ENCODE measurements at places on chromosomes 3 and 15.

DNA sequence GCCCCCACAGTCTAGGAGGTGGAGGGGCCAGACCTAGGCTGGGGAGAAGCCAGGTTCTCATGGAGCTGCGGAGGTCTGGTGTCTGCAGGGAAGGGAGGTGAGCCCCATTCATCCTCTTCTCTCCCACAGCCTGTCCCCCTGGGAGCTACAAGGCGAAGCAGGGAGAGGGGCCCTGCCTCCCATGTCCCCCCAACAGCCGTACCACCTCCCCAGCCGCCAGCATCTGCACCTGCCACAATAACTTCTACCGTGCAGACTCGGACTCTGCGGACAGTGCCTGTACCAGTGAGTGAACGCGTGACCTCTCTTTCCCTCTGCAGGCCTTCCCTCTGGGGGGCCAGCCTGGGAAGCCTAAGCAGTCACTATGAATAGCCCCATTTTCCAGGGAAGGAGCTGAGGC, 14.1 kb downstream of the EPHB3 start:
- no peak for DNase-seq

DNA sequence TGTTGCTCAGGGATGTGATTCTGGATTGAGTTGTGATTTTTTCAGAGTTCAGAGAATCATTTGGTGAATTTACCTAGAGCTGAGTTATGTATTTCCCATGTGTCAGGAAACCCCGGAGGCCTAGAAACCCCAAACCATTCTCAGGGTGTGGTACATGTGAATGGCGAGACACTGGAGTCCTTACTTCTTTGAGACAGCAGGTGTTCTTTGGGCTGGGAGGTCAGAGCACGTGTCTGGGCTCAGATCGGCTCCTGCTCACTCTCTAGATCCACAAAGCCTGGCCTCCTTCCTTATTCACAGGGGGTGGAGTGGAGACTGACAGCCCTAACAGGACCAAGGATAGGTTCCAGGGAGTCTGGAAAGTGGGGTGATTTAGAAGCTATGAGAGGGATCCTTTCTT, 145.8 kb downstream of the CHDH start:
- DNase-seq: no peak

DNA sequence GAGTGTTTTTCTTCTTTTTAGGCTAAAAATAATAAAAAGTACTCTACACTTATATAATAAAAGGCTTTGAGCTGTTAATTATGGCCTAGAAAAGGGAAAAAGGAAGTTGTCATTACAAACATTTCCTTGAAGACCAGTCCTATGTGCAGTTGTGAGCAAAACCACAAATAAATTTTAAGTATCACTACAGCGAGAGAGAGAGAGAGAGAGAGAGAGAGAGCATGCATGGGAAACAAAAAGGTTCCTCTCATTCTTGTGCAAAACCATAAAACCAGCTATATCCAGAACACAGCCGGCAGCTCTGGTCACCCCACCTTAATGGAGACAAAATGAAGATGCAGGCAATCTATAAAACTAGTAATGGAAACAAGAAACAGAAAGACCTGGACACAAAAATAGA, 33.6 kb downstream of the HEG1 start:
- DNase-seq: no peak

- no peak for DNase-seq
Measured at GRCh38 chr15:76056931-76057330, 2.9 kb upstream of the TMEM266 start.

GRCh38 chr3:31876331-31876730, 104.7 kb downstream of the OSBPL10 start:
- DNase-seq: no peak

GRCh38 chr3:107133891-107134290, 243.3 kb upstream of the CCDC54 start:
- no peak for DNase-seq

DNA sequence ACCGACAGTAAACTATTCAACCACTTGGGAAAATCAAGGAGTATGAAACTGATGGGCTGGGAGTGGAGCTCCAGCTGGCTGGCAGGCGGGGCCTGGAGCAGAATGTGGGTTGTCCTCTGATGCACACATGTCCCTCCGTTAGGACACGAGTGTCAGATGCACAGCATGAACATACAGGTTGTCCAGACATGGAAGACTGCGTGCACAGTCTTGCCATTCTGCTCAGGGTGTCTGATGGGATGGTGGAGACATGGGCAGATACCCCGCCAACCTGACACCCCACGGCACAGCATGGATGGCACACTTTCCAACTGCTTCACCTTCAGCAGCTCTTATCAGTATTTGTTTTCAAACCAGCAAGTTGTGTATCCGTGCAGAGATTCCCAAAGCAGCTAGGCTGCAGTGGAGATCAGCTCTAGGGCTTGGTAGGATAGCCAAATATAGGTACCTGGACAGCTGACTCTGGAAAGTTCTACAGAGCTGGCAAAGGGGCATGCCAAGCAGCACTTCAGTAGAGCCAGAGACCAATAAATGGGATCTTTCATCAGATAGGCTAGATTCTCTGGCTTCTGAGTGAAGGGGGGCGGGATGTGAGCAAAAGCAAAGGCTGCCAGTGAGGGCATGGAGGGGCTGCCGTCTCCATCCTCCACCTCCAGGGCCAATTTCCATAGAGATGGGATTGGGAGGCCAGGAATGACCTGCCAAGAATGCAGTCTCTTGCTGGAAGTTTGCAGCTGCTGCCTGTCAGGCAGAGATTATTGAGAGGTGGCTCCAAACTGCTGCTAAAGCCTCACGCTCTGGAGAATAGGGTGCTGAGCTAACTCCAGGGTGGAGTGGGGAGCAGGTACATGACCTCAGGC, 47.2 kb upstream of the KY start:
- DNase-seq: no peak

DNA sequence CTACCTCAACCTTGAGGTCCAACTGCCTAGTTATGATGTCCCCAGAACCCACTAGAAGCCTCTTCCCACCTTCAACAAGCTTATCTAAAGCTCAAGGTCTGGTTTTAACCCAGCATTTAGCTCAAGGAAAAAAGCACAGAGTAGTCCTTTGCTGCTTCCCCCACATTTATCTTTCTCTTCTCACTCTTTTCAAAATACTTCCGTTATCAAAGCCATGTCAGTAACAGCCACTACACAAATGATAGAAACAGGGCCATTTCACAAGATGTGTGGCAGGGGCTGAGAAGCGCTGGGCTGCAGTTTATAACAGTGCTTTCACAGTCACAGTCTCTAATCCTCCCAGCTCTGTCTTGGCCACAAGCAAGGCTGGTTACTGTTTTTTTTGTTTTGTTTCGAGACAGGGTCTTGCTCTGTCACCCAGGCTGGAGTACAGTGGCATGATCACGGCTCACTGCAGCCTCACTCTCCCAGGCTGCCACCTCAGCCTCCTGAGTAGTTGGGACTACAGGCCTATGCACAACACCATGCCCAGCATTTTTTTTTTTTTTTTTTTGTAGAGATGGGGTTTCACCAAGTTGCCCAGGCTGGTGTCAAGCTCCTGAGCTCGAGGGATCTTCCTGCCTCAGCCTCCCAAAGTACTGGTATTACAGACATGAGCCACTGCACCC, 218.8 kb downstream of the OSBPL10 start:
- no peak for DNase-seq

DNA sequence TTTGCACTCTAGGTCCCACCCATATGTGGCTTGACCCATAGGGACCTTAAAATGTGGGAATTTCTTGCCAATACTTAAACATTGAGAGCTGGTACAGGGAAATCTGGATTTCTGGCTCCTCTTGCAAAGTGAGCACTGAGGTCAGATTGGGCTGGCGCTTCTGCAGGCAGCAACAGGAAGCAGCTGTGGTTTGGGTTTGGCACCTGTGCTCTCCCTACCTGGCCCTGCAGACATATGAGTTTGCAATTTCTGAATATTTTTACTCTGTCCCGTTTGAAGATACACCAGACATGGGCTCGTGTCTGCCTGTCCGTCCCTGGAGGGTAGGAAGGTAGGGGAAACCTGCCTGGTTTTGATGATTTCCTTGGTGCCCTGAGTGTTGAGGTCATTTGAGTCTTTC, 74.8 kb upstream of the SEC13 start:
- peak; percentile 7 for DNase-seq

DNA sequence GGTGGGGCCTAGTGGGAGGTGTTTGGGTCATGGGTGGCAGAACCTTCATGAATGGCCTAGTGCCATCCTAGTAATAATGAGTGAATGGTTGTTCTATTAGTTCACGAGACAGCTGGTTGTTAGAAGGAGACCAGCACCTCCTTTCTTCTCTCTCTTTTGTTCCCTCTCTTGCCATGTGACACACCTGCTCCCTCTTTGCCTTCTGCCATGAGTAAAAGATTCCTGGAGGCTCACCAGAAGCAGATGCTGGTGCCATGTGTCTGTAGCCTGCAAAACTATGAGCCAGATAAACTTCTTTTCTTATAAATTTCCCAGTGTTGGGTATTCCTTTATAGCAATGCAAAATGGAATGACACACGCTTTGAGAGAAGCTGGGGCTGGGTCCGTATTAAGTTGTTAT, 89.0 kb upstream of the SLC4A7 start:
- no peak for DNase-seq

DNA sequence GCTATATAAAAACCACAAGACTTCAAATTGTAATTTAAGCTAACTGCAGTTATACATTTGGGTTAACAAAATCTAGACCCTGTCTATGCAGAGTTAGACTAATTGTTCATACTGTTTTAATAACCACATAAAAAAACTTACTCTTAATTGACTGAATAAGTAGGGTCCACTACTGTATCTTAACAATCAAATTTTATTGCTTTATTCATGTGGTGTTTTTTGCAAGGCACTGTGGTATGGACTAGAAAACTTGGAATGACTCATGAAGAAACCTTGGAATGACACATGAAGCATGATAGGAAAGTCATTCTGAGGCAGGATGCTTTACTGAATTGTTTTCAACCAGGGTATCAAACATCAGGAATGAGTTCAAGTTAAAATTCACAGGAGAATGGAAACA, 2.3 kb downstream of the SERP1 start:
- DNase-seq: no peak

DNA sequence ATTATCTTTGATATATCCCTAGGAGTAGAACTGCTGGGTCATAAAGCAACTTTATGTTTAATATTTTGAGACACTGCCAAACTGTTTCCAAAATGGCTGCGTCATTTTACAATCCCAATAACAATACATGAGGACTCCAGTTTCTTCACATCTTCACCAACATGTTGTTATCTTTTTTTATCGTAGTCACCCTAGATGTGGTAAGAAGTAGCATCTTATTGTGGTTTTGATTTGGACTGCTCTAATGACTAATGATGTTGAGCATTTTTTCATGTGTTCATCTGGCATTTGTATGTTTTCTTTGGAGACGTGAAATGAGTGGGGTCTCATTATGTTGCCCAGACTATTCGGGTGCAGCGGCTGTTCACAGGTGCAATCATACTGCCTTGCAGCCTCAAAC, 83.8 kb downstream of the MAP4 start:
- no peak for DNase-seq

GRCh38 chr15:25268166-25268565, 170.7 kb downstream of the UBE3A start:
- DNase-seq: no peak

DNA sequence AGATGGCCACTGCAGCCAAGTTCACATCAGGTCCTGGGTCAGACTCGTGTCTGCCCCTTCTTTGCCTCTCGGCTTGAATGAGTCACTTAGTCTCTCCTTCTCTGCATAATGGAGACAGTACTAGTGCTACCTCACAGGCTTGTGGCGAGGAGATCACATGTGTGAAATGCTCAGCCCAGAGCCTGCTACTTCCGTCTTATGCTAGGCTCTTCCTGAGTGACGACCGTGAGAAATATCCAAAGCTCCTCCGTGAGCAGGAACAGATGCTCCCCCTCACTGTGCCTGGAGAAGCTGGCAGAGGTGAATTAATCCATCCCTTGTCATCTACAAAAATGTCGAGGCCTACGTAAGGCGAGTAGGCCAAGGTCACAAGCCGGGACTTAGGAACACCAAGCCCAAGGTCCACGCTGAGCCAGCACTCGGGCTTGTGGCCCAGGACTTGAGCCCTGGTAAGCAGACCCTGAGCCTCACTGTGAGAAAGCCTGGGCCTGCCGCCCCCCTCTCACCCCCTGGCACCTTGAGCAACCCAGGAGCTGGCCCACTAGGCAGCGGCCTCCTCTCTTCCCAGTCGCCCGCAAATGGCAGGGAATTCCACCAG, 17.9 kb downstream of the PAK6 start:
- DNase-seq: no peak

- no peak for DNase-seq
Measured at GRCh38 chr3:147389717-147390116, 16.6 kb downstream of the ZIC4 start.

DNA sequence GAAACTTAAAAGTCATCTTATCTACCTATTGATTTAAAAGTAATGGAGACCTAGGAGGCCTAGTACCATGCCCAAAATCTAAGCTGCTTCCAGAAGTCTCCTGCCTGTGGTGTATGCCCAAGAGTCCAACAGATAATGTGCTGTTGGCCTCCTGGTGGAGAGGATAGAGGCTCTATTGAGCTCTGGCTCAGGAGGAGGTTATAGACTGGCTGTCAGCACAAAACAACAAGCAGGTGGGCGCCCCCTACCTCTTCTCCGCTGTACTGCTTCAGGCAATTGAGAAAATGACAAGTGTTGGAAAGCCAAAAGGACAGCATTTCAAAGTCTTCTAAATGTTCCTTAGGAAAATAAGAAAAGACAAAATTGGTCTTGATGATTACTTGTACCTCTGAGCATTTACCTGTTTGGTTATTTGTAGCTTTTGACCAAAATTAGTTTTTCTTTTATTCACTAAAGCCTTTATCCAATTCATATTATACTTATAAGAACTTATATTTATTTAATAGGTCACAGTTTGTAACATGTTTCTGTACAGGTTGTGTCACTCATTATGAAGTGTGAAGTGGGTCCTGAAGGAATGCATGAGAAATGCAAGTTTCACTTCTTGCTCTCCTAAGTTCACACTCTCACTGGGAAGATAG, 17.2 kb upstream of the GNB5 start:
- DNase-seq: peak; percentile 79

DNA sequence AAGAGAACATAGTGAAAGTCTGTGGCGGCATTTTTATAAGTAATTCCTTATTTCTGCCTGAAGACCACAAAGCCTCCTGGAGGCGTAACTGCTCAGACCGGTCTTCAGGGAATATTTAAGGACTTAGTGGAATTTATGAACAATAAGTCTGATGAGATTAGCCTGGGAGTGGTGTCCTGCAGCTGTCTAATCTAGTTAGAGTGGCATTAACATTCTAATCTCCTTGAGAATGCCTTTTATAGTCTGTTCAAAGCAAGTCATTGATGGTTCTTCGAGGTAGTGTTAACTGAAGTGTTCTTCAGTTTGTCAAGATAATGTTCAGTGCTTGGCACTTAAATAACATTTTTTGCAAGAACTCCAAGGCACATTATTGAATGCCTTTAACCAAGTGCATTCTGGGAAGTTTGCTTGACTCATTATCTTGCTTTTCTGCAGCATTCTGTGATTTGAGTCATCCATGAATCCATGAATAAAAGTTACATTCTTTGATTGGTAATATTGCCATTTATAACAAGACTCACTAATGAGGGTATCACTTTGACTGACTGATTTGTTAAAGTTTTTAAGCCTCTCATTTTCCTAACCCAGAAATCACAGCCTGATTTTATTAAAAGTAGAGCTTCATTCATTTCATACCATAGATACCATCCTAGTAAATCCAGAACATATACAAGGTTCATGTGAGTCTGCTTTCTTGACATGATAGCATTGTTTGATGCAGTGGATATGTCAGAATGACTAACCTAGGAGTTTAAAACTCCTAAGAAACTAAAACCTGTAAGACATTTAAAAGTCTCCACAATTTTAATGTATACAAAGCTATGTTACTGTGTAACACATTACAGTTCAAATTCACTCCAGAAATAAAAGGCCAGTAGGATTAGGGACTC, 12.5 kb downstream of the RBM5 start:
- DNase-seq: no peak
